ENCODE measurements at places on chromosomes 11 and 22. TPM values are rescaled to one million over a fixed set of nuclear protein-coding genes. Genes with fewer than 3 reads are reported as not detected.

The CD3D gene
- total RNA-seq, result 325 TPM

GRCh38 chr11:63768237-63769041 is at the start of gene ZFTA:
ZFTA (minus strand) TSS chr11:63768775; CDS start chr11:63768622, 153 bp downstream.
- DNase-seq, result peak; percentile 71

DNA sequence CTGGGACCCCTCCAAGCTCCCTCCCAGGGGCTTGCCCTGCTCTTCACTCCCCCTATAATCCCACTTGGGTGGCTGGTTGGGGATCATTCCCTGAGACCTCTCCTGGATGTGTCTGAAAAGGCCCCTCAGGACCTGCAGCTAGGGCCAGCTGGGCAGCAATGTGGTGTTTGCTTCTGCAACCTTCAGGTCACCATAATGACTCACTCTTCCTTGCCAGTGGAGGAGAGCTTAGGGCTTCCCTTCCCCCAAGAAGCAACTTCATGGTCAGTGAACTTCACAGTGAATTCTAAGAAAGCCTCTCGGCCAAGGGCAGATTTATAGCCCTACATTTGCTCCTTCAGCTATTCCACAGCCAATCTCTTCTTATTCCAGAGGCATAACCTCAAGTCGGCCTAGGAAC is 45.1 kb upstream of the TSPAN18 start:
- no peak for DNase-seq

DNA sequence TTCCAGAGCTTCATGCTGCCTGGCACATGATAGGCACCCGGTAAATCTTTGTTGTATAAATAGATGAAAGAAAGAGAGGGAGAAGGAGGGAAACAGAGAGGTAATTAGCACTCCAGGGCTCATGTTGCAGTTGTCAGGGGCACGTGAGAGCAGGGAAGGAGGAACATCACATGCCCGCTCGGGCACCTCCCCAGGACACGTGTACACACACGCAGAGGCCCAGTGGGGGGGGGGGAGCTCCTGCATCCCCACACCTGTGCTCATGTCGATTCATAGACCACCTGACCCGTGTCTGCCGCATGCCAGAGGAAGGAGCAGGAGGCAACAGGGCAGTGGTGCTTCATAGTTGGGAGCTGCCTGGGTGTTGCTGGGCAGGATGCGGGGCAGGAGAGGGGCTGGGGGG is 37.1 kb upstream of the NNMT start:
- no peak for DNase-seq

DNA sequence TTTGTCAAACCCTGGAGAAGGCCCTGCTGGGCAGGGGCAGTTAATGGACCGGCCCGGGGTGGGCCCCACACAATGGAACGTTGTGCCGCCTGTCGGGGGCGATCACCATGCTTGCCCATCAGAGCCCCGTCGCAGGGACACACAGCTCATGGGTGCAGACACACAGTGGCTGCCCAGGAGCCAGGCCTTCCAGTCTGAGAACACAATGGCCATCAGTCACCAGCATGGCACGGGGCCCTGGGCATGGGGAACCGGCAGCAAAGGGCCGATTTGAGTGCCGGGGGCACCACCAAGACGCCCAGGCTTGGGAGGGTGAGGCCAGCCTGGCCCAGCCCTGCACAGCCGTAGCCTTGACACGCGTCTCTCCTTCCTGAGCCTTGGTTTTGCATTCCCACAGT is 7.1 kb downstream of the LINC01488 start:
- DNase-seq, result no peak

The UPK3A gene
- not detected for total RNA-seq

Data from activated CD8-positive, alpha-beta T cell treated with anti-CD3 and anti-CD28 coated beads for 36 hours (primary cell).